ENCODE measurements at places on chromosomes 1 and 21. TPM values are rescaled to one million over a fixed set of nuclear protein-coding genes. Genes with fewer than 3 reads are reported as not detected.

Gene PLD5
- total RNA-seq: 3.7 TPM

Gene PLA2G2F
- 4.2 TPM for total RNA-seq

Gene FMO2
- total RNA-seq: not detected

Gene ADAMTS4
- under 0.01 TPM for total RNA-seq

Gene SLC37A1
- 16.4 TPM for total RNA-seq

Gene GIPC2
- total RNA-seq: 1.5 TPM

Gene NEXN
- total RNA-seq: 13.5 TPM

Gene OSBPL9
- total RNA-seq: 69.7 TPM

Gene KCNQ4
- 1.0 TPM for total RNA-seq

Gene TPTE
- not detected for total RNA-seq
